ENCODE measurements at places on chromosomes 1 and 21.
A peak's percentile ranks its signal among the peaks of the same experiment; 100 is the strongest.

DNA sequence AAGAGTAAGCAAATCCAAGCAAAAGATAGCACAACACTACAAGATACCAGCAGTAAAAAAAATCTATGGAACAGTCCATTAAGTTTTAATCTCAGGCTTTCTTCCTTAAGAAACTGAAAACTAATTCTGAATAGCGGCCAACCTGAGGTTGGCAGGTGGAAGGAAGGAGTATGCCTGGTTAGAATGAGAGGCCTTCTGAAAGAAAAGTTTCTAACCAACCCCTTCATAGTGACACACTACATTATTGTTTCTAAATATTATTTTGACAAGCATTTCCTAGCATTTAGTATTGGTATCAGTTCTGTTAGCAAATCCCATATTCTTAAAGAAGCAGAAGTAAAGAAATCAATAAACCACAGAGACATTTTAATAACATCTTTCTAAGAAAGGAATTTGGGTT lies 205.7 kb upstream of the PTBP2 start:
- DNase-seq = no peak

GRCh38 chr1:246063013-246063616 lies 444.0 kb downstream of the SMYD3 start:
- DNase-seq = no peak

DNA sequence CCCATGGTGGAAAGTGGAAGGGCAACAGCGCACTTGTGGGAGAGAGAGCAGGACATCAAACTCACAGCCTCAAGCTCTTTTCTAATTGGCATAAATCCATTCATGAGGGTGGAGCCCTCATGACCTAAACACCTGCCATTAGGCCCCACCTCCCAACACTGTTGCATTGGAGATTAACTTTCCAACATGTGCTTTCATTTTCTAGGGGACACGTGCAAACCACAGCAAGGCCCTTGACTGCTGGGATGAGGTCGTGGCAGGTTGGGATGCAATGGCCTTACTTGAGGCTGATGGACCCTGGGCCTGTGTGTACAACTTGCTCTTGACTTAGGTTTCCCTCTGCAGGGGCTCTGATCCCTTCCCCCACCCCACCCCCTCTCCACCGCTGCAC lies 35.9 kb upstream of the NEK2 start:
- DNase-seq = peak; percentile 47

GRCh38 chr1:191852907-191853306 lies 305.4 kb upstream of the RGS18 start:
- no peak for DNase-seq

DNA sequence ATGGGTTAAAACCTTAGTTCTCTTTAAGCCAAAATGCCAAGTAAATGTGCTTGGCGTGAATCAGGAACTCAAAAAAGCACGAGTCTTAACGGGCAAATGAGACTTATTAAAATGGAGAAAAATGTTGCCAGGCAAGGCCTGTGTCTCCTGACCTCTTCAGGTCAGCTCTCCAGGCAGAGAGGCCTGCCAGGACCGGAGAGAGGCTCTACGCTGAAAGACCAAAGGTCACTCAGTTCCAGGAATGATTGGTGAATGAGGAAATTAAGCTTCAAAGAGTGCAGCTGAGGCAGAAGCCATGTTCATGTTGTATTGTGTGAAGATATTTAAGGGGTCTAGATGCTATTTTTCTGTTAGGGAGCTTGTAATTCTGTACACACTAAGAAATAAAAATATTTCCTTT lies 66.6 kb downstream of the SPAG17 start:
- DNase-seq = no peak

DNA sequence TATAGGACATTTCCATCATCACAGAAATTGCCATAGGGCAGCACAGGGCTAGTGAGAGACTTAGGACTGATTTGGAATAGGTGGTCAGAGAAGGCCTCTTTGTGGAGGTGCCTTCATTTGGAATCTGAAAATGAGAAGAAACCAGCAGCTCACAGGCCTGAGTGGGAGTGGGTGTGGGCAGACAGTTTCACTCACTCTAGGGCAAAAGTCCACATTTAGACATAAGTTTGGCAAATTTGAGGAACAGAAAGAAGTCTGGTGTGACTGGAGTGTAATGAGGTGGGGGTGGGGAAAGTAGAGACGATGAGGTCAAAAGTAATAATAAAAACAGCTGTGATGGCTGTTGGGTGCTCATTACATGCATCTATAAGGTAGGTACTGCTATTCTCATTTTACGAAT lies 22.4 kb upstream of the BCAR3 start:
- DNase-seq = no peak

DNA sequence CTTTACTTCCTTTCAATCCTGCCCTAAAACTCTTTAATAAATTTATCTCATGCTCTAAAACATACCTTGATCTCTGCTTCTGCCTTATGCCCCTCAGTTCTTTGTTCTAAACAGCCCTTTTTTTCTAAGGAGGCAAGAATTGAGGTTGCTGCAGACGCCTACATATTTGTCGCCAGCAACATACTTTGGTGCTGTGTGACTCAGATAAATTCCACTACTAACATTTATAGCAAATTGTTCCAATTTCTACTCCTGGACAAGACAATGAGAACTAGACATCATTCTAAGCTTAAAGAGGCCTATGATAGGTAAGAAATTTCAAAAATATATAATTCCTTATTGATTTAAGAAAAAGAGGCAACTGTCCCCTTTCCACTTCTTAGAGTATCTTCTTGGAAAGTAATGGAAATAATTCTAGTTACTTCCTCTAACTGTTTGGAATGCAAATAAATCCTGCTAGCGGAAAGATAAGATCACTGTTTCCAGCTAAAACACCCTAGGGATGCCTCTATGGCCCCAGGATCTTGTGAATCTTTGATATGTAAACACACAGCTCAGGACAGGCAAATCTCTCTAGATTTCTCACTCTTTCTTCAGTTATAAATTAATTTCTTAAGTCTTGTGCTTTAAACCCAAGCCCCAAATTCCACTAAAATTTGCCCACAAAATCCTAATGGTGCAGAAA lies 869.1 kb downstream of the KCNT2 start:
- no peak for DNase-seq

- DNase-seq = no peak
These were observed 3.7 kb upstream of the TMEM39B start for GRCh38 chr1:32068957-32069588.

GRCh38 chr1:40901886-40902852 lies 40.0 kb upstream of the CITED4 start:
- no peak for DNase-seq

GRCh38 chr1:27618341-27619082 lies 14.6 kb upstream of the AHDC1 start:
- no peak for DNase-seq

GRCh38 chr1:180101411-180101810 lies 53.3 kb upstream of the QSOX1 start:
- no peak for DNase-seq

DNA sequence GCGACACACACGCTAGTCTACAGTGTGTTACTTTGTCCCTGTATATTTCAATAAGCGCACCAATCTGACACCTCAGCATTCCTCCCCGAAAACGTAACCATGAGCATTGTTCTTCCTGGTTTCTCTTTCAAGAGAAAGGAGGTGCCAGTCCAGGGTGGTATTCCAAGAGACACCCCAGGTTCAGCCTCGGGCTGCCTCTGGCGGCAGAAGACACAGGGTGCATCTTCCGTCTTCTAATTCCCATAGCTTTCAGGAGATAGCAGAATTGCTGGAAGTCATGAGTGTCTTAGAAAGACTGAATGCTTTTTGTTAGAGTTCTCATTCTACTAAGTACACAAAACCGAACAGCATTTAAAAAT lies 15.9 kb upstream of the RGS8 start:
- peak; percentile 61 for DNase-seq

DNA sequence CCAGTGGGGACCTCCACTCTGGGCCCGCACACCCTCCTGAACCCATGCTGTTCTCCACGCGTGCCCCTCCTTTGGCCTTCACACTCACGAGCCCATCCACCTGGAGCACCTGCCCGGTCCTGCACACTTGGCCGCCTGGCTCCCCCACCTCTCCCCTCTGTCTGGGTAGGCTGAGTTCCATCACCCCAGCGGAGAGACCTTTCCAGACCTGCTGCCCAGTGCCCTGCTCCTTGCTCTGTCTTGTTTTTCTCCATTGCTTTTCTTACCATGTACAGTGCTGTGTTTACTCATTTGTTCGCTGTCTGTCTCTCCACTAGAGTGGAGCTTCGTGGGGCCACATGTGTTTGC lies 351.0 kb upstream of the VAMP3 start:
- no peak for DNase-seq

DNA sequence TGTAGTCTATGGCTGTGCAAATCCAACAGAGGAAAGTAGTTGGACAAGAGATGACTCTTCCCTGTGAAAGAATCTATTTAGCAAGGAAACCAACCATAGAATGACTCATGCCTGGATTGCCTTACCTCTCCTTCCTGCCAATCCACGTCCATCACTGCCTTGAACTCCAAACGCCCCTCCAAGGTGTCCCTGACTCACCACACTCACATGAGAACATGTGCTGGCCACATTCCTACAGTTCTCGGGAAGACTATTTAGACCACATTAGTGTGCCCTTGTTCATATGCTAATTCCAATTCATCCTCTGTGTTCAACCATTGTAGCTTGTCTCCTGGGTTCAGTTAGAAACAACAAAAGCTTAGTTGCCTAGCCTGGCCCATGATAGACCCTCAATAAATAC lies 157.3 kb downstream of the SLC30A10 start:
- no peak for DNase-seq

GRCh38 chr1:41728403-41729202 lies 190.1 kb downstream of the HIVEP3 start:
- DNase-seq = peak; percentile 81

- DNase-seq = no peak
These were observed 91.9 kb upstream of the KCNK2 start for GRCh38 chr1:214990619-214991018.

- DNase-seq = no peak
These were observed 659.0 kb downstream of the LTN1 start for GRCh38 chr21:28333578-28334075.

DNA sequence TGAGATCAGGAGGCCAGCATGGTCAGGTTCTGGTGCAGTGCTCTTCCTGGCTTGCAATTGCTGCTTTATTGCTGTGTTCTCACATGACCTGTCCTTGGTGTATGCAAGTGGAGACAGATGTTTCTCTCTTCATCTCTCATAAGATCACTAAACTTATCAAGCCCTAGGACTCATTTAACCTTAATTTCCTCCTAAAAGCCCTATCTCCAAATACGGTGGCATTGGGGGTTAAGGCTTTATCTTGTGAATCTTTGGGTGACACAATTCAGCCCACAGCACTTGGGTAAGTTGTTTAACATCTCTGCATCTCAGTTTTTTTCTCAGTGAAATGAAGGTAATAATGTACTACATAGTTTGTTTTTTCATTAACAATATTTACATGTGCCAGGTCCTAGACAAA lies 152.4 kb downstream of the RWDD3 start:
- DNase-seq = peak; percentile 7

DNA sequence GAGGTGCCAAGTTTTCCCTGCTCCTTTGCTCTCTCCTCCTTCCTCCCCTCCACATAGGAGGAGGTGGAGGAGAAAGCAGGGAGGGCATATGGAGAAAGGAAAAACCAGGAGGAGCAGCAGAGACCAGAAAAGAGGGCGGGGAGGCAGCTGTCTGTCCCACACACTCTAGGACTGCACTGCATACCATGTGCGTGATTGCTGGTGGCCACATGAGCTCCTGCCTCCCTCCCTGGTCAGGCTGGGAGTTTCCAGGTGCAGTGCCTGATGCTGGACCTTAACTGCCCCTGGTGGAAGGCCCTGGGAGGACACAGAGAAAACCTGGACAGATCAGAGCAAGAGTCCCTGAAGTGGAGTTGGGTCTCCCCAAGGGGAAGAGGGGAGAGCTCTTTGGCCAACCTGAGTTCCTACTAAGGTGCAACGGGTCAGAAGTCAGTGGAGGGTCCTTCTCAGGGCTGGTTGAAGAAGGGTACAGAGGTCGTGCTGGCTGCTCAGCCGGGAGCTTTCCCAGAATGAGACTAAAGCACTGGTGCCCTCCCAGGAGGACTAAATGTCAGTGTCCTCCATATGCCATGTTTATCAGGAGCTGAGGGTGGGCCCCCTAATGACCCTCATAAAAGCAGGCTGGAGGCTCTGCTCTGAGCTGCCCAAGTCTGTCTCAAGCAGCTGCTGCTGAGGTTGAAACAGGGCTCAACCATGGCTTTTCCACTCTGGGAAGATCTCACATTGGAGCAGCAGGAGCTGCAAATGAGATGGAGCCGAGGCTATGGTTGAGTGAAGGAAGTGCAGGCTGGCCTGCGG lies 3.5 kb upstream of the LGR6 start:
- DNase-seq = peak; percentile 58

GRCh38 chr1:246794048-246794827 lies 70.0 kb downstream of the SCCPDH start:
- DNase-seq = peak; percentile 62

DNA sequence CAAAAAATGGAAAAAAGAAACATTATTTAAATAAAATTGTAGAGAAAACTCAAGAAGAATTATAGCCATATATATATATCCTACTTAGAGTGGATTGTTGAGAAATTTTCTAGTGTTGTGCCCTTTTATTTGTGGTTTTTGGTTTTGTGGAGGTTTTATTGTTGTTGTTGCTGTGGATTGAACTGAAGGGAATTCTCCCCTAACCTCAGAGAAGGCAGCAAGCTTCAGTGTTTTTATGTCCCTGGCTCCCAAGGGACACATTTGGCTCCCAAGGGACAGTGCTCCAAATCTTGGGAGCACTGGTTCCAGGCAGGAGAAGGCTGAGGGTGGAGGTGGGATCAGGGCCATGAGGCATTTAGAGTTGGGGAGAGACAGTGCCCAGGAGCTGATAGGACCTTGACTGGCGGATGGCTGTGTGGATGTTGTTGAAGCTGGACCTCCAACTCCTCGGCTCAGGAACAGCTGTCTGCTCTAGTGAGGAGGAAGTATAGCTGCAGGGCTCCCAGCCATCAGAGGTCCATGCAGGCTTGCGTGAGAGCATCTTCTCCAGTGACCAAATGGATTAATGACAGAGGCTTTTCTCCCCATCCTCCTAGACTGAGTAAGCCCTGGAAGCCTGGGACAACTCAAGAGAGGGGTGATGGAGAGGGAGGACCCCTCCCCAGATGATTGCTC lies 100.5 kb downstream of the TEX35 start:
- no peak for DNase-seq

DNA sequence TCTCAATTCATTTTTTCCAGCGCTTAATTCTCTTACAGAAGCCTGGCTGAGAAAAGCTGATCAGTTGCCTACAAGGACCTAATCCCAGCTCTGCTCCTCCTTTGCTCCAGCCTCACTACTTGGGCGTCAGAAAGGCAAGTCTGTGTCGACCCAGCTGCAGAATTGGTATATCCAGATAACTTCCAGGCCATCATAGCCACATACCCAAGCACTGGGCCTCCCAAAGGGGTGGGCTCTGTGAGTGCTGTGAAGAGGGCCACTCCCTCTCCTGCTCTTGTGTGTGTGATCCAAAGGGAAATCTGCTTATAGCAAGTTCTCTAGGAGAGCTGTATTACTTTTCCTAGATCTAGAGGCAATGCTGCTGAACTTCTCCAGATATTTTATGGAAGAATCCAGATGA lies 18.1 kb downstream of the LMOD1 start:
- DNase-seq = peak; percentile 89

- DNase-seq = no peak
These were observed 15.0 kb downstream of the ETNK2 start for GRCh38 chr1:204136814-204137213.

GRCh38 chr1:111864862-111865261 lies 109.2 kb downstream of the DDX20 start:
- DNase-seq = no peak

GRCh38 chr21:35893156-35893555 lies 167.2 kb downstream of the SETD4 start:
- DNase-seq = no peak

Measured in NCI-H82 (cell line).